ENCODE measurements at places on chromosomes 7 and 10.

DNA sequence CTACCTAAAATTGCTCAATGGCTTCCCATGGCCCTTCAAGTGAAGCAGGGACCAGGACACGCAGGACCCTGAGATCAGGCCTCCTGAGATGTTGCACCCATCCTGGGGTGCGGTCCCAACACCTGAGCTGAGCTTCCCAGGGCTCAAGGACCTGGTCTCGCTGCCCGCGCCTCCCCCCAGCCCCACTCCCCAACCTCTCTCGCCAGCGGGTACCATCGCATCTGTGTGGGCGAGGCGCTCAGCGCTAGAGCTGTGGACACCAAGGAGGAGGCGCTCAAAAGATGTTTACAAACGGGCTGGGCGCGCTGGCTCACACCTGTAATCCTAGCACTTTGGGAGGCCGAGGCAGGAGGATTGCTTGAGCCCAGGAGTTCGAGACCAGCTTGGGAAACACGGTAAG lies 7.4 kb upstream of the CRYGN start:
- no peak for DNase-seq

DNA sequence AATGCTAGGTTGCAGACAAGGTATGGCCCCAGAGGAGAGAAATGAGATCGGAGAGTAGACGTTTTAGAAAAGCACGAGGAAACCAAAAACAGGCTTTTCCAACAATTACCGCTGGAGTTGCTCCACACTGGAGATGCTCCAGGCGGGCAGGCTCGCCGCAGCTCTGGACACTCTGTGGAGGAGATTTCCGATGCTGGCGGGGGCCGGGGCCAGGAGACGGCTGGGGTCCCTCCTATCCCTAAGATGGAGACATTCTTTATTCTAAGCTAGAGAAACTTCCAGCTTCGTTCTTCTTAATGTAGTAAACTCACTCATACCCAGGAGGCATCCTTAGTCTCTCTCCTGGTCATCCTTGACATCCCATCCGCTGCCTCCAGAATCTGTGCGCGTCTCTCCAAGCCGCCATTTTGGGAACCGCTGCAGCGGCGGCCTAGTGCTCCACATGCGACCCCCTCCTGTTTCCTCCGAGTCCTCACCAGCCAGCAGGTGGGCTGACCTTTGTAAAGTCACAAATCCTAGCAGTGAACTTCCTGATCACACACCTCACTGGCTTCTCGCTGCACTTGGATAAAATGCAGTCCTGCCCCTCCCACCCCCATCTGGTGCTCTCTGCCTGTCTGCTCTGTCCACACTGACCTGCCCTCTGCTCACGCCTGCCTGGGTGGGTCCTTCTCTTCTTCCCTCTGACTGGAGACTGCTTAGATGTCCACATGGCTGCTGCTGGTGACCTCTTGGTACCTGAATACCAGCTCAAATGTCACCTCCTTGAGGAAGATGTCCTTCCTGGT lies 11.9 kb downstream of the PYROXD2 start:
- DNase-seq = no peak

DNA sequence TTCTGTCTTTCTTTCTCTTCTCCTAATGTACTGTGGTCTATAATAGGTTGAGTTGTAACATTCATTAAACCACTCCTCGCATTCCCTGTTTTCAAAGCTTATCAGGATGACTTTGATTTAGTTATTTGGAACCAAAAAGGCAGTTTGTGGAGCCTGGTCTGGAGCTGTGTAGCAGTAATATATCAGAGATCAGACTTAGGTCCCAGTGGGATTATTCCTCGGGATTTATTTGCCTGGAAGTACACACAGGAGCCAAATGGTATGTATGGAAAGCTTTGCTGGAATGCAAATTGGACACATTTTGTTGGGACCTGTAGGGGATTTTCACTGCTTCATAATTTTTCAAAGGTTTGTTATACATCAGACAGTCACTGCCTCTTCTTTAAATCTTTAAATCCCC lies 40.9 kb downstream of the GBF1 start:
- DNase-seq = no peak

DNA sequence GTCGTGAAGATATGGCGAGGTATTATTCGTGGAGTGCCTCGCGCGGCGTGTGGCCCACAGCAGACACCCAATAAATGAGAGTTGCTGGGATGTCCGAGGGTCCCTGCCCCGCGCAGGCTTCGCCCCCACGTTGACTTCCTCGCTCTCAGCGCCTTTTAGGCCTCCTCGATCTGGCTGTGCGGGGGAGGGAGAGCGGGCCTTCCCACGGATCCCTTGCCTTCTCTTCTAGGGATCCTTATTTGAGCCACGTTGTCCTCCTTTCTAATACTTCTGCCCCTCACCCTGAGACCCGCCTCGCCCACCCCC lies 660 bp downstream of the VCL start:
- no peak for DNase-seq

DNA sequence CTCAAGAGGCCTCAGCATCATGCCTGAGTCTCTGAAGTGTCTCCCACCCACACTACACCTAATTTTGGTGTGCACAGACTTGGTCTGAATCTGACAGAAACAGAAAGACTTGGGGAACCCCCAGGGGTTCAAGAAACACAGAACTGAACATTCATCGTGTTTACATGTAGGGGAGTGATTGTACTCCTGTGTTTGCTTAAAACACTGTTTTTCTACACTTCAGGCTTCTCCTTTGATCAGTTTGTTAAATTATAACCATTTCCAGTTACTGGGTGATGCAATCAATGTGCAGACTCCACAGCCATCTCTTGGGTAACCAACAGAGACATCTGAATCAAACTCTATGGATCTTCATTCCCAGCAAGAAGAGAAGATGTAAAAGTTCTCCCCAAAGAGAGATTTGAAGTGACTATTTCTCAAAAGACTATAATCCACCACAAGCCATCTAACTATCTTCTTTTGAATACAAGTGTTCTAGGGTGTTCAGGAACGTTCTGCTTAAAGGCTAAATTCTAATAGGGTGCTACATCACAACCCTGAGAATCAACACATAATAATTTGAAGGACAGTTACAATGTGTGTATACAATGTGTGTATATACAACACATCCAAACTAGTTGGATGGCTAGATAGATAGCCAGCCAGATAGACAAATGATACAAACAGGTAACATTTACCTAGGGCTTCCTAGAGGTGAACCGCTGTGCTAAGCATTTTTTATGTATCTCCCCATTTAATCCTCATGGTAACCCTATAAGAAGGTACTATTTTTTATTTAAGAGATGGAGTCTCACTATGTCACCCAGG lies 34.2 kb downstream of the DNAJC12 start:
- no peak for DNase-seq

GRCh38 chr7:102197161-102197560 lies 89.5 kb upstream of the SH2B2 start:
- DNase-seq = no peak

GRCh38 chr7:84848219-84848973 lies 338.5 kb downstream of the SEMA3D start:
- no peak for DNase-seq

- no peak for DNase-seq
These were observed 182.4 kb downstream of the MYOF start for GRCh38 chr10:93299606-93300287.

- no peak for DNase-seq
These were observed 205.5 kb downstream of the EMX2 start for GRCh38 chr10:117748058-117748457.

DNA sequence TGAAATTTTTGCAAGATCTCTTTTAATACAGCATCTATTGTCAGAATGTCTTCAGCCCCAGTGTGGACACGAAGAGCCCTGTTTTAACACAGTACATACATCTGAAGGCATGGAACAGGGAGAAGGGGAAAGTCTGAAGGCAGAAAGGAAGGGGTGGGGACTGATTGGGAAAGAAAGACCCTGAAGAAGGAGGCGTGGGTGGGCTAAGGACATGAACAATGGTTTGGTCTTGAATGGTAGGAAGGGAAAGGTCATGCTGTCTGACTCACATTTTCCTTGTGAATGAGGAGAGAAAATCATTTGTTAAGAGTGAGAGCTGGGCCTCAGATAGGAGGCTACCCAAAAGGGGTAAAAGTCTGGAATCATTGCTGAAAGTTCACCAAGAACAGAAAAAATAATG lies 297.1 kb downstream of the GALNT17 start:
- DNase-seq = no peak

GRCh38 chr10:5071411-5072198 lies 22.6 kb upstream of the AKR1C3 start:
- DNase-seq = peak; percentile 50
